ENCODE measurements at places on chromosomes 7 and 10.
A peak's percentile ranks its signal among the peaks of the same experiment; 100 is the strongest.

DNA sequence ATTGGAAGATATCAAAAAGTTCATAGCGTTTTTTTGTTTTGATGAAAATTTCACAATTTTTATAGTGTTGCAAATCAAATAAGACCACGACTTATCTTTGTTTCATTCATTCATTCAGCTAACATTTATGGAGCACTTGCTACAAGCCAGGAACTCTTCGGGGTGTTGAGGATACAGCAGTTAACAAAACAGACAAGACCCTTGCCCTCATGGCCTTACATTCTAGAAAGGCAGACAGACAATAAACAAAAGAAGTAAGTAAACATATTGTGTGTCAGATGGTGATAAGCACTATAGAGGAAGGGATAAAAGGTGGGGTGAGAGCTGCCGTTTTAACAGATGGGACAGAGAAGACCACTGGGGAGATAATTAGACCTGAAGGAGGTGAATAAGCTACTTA, 41.6 kb upstream of the GSAP start:
- DNase-seq = no peak

GRCh38 chr10:99648717-99649116, 10.6 kb upstream of the ENTPD7 start:
- no peak for DNase-seq

GRCh38 chr7:152677808-152678670, 2.1 kb upstream of the XRCC2 start:
- no peak for DNase-seq

- DNase-seq = no peak
Measured at GRCh38 chr7:128867241-128867640, 4.6 kb downstream of the ATP6V1F start.

GRCh38 chr10:132737390-132738048, 48.4 kb downstream of the NKX6-2 start:
- no peak for DNase-seq

DNA sequence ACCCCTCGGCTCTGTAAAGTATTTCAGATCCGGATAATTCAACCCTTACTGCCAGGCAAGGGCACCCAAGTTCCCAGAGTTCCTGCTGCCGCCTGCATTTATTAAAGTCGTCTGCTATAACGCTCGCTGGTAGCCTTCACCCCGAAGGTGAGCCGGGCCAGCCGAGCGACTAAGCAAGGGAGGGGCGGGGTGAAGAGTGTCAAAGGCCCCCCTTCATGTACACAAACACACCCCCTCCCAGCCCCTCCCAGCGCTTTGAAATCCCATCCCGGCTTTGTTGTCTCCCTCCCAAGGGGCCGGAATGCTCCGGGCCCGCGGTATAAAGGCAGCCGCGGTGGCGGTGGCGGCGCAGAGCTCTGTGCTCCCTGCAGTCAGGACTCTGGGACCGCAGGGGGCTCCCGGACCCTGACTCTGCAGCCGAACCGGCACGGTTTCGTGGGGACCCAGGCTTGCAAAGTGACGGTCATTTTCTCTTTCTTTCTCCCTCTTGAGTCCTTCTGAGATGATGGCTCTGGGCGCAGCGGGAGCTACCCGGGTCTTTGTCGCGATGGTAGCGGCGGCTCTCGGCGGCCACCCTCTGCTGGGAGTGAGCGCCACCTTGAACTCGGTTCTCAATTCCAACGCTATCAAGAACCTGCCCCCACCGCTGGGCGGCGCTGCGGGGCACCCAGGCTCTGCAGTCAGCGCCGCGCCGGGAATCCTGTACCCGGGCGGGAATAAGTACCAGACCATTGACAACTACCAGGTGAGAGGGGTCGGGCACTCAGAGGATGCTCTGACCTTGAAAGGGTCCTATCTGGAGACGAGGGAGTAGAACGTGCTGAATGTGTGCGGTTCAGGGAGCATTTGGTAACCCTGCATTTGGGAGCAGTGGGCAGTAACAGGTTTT, at the start of gene DKK1:
TSS of gene DKK1 (plus strand) at position 349 of the 889 bp plus-strand sequence. CDS start at position 503, 154 bp downstream.
- DNase-seq = peak; percentile 63

GRCh38 chr7:48140001-48140681, 31.1 kb upstream of the ABCA13 start:
- DNase-seq = peak; percentile 38

GRCh38 chr10:9175200-9175599, 1120.7 kb downstream of the GATA3 start:
- DNase-seq = no peak

GRCh38 chr7:150829426-150829825, 22.9 kb upstream of the AOC1 start:
- no peak for DNase-seq

DNA sequence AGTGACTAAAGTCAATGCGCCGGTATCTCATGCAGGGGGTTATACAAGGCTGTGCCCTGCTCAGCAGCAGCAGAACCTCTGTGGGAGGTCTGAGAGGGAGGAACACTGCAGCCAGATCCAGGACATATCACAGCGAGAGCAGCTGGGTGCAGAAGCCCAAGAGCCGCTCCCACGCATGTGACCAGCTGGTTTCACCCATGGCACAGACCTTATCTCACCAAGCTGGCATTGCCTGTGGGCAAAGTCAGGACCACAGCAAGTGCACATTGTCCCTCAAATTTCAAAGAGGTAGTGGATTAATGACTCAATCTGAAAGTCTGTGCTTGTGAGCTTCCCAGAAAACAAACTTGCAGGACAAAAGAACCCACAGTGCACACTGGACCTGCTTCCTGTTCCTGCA, 31.6 kb upstream of the AKR1C1 start:
- no peak for DNase-seq

- no peak for DNase-seq
Measured at GRCh38 chr7:158229945-158230344, 357.7 kb downstream of the PTPRN2 start.

GRCh38 chr7:157702311-157703023, 365.7 kb downstream of the DNAJB6 start:
- no peak for DNase-seq

GRCh38 chr10:24468281-24468751, 255.4 kb downstream of the ARHGAP21 start:
- no peak for DNase-seq

DNA sequence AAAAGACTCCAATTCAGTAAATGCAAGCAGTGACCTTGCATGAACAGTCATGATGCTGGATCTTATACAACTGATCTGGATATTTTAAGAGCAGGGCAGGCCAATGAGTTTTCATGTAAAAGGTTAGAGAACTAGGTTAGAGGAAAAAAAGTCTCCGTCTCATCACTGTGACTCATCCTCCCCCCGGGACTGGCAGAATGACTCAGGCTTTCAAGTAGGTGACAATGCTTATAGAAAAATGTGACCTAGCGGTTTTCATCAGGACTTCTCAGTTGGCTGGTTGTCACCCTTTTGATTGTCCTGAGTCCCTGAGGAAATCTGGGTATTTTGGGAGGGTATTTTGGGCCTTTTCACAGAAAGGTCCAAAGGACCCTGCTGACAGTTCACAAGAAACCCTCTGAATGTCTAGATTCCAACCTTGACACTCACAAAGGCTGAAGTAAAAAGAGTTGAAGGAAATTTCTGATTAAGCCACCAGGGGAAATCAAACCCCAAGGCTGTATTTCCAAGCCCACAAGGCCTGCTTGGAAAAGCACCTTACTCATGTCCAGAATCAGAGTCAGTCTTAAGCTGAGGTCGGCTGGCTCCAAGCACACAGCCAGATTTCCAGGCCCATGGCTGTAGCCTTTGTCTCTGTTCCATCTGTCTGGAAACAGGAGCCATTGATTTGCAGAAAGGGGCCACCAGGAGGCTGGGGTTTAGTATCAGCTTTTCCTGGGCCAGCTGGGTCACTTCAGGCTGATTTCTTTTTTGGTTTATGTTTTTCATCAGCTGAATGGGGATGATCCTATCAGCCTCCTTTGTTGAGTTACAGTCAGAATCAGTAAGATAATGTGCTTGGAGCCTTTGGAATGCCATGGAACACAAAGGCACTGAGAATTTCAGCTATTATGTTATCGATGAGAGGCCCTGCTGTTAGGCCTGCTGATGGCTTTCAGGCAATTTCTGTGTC, 226.4 kb upstream of the HABP2 start:
- peak; percentile 80 for DNase-seq

DNA sequence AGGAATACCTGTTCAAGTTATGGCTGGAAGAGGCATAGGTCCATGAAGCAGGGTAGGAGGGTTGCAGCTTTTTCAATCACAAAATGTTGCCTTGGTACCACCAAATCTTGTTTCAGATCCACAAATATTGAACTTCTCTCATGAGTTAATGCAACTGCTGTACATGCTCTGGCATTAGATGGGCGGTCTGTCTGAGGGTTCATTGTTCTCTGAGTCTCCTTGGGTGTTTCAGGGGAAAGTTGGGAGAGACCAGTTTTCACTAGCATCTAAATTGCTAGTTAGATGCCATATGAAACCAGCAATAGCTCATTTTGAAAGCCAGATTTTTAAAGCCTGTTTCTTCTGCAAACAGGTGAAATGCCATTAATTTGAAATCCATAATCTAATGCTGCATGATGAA, 27.8 kb upstream of the ELMO1 start:
- DNase-seq = no peak

DNA sequence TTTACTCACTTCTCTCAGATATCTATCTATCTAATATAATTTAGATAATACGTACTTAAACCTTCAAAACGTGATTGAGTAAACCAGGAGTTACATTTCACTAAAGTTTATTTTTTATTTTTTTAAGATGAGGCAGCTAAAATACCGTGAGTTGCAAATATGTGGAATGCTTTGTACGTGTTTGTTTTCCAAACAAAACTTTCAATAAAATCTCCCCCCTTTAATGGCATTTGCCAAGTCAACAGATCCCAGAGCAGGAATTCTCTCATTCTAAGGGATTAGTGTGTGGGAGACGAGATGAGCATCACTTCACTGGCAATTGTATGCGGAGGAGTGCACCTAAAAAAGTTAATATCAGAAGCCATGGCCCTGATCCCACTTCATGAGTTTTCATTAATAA, 53.7 kb upstream of the MAGI2 start:
- DNase-seq = no peak

GRCh38 chr7:43742692-43743091, 13.4 kb upstream of the COA1 start:
- DNase-seq = no peak

DNA sequence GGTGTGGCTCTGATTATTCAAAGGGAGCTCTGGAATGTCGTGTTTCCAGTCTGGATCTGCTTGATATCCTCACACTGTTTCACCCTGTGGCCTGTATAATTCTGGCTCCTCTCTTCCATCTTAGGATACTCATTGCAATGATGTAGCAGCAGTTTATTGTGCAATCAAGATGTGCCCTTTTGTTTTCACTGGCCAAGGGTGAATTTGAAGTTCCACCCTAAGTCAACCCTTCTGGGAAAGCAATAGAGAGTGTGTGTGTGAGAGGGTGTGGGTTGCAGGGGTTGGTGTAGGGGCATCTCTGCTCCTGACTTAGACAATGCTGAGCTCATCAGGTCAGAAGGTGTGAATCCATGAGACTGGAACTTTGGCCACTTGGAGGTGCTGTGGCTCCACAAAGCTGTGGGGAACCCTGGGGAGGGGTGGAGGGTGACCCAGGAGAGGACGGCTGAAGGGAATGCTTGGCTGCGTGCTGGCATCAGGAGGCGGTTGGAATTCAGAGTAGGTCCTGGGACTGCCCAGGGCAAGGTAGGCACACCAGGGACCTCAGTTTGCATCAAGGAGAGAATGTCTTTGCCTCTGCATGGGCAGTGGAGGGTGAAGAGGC, 118.0 kb upstream of the PRSS58 start:
- no peak for DNase-seq

DNA sequence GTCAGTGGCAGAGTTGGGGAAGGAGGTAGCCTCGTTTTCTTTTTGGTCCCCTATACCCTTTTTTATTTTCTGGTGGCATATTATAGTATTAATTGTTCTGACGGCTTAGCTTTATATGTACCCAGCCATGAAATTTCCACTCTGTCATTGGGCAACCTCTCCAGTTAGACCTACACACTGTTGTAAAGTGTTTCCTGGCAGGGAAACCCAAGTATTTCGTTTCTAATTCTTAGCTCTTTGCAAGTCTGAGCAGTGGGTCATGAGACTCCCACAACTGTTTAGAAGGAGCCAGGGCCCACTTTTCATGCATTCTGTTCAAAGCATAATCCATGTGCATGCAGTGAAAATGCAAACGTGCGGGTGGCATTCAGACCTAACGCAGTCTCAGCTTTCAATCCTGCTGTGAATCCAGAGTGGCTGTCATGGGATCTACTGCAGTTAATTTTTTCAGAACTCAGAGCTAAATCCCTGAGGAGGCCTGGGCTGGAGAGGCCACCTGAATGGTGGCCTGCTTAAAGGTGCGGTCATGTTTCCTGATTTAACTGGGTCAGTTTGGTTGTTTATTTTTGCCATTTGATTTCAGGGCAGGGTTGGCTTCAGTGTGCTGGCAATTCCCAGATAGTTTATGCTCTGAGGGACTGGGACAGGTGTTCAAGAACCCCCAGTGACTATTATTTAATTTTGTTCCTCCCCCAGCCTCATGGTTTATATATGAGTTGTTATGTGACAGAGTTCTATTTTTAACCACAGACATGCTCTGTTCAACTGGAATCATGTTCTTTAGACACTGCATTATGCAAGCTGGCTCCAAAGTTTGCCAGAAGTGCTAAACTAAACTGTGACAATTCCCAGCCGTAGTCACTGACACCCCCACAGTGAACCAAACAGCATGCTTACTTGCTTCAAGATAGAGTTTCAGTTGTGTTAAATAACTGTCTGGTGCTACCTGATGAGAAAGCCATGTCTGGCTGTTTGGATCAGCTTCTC, 27.4 kb upstream of the SYPL1 start:
- no peak for DNase-seq

DNA sequence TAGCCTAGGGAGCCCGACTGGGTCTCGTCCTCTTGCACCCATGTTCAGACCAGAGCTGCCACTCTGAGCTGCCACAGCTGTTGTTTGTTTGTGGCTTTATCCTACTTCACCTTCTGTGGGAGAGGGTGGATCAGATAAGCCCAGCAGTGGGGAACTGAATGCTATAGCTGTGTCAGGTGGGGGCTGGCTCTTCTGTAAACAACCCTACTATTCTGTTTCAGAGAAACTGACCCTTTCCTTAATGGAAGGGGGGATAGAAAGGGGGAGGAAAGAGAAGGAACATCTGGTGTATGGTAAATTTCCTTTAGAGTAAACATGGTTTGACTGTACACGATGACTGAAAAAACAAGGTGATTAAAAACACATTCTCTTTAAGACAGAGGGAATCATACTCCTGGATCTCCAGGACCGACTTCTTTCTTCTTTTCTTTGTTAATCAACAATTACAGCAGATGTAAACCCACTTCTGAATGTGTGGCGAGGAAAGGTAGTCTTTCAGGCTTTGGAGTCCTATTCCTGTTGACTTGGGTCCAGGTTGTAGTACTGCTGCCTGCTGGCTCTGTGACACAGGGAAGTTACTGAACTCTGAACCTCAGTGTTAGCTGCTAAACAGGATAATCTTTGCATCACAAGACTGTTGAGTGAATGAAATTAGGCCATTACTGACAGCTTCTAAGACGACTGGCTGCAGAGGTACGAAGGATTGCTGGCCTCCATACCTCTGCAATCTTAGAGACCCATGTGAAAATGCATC, 6.0 kb downstream of the PRXL2A start:
- DNase-seq = no peak

Measured in GM04503 (cell line).